NCI-H510A treated with DMSO at 0.1 percent for 48 hours (cell line): ENCODE measurements at places on chromosomes 1 and 21.

- no peak for DNase-seq
Measured at GRCh38 chr1:4691766-4692405, 37.5 kb downstream of the AJAP1 start.

GRCh38 chr1:154992721-154993571, 440 bp upstream of the LENEP start:
- DNase-seq: peak; percentile 50

- DNase-seq: peak; percentile 30
Measured at GRCh38 chr1:225318706-225319575, 108.9 kb downstream of the LBR start.

DNA sequence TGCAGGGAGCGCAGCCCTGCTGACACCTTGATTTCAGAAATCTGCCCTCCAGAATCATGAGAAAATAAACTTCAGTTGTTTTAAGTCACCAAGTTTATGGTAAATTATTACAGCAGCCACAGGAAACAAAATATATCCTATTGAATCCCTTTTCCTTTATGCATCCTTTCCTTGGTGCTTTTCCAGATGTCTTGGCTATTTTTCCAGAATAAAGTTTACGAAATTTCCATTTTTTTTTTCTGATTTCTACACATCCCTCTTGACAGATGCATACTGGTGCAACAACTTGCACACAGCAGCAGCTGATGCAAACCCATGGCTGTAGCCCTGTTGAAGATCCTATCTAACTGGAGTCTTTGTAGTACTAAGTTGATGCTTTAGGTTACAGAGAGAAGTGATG, 111.1 kb upstream of the KCNE2 start:
- DNase-seq: no peak

DNA sequence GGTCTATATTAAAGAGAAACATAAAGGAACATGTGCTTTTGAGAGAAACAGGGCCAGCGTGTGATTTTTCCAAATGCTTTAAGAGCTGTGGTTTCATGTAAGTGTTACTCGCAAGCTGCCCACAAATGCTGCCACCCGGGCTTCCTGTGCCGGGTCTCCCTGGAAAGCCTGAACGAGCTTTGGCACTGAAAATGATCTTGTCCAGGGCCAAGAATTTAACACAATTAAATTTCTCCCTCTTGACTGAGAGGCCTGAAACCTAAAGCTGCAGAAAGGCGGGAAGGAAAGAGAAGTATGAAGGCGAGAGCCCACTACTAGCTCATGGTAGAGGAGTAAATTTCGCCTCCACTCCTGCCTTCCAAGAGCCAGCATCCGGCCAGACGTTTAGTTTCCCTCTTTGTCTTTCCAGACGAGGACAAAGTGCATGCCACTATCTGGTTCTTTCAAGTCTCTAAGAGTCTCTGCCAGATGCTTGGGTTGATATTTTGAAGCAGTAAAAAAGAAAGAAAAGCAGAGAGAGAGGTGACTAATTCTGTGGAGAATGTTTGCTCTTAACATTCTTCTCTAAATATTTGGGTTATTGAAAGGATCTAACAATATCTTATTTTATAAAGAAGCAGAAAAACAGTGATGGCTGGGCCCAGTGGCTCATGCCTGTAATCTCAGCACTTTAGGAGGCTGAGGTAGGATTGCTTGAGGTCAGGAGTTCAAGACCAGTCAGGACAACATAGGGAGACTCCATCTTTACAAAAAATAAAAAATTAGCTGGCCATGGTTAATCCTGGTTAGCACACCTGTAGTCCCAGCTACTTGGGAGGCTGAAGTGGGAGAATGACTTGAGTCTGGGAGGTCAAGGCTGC, 100.0 kb upstream of the HNRNPU start:
- DNase-seq: no peak

DNA sequence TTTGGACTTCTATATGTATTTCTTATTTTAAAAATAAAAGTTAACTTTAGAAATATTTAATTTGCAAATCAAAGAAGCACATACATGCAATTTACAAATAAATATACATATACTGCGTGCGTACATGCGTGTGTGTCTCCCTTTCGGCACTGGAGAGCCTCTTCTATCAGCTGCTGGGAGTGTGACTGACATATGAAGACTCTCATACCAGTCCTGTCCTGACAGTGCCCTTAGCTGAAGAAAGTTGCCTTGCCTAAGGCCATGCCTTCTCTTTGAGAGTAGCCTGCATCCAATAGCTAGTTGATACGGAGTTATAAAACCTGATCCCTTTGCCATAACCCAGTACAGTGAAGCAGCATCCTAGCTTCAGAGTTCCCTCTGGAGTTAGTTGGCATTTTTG, 282.4 kb upstream of the NEGR1 start:
- DNase-seq: no peak

- peak; percentile 58 for DNase-seq
Measured at GRCh38 chr1:107782217-107782845, 182.6 kb downstream of the VAV3 start.

- peak; percentile 24 for DNase-seq
Measured at GRCh38 chr1:207750631-207751305, 1.1 kb upstream of the CD46 start.
